ENCODE measurements at places on chromosomes 7 and 10. TPM values are rescaled to one million over a fixed set of nuclear protein-coding genes. Genes with fewer than 3 reads are reported as not detected.
A peak's percentile ranks its signal among the peaks of the same experiment; 100 is the strongest.

GRCh38 chr7:46739518-46740234 is 818.6 kb upstream of the IGFBP3 start:
- no peak for DNase-seq
- no peaks in the 10 kb centered on the region for H3K4me1 ChIP-seq
- H3K36me3 ChIP-seq, result no peaks in the 10 kb centered on the region
- H3K27ac ChIP-seq, result no peak overlapping the region
- no peaks in the 10 kb centered on the region for H3K27me3 ChIP-seq
- no peak overlapping the region for H3K4me3 ChIP-seq

DNA sequence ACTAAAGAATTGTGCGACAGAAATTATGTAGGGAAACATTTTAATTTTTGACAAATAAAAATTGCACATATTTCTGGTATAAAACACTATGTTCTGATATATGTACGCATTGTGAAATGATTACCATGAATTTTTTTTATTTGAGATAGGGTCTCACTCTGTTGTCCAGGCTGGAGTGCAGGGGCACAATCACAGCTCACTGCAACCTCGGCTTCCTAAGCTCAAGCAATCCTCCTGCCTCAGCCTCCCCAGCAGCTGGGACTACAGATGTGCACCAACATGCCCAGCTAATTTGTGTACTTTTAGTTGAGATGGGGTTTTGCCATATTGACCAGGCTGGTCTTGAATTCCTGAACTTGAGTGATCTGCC is 149.2 kb downstream of the FRMD4A start:
- DNase-seq, result no peak
- H3K36me3 ChIP-seq, result no peaks in the 10 kb centered on the region
- no peaks in the 10 kb centered on the region for H3K4me1 ChIP-seq
- no peaks in the 10 kb centered on the region for H3K27me3 ChIP-seq
- H3K4me3 ChIP-seq, result no peak overlapping the region
- H3K27ac ChIP-seq, result no peak overlapping the region

DNA sequence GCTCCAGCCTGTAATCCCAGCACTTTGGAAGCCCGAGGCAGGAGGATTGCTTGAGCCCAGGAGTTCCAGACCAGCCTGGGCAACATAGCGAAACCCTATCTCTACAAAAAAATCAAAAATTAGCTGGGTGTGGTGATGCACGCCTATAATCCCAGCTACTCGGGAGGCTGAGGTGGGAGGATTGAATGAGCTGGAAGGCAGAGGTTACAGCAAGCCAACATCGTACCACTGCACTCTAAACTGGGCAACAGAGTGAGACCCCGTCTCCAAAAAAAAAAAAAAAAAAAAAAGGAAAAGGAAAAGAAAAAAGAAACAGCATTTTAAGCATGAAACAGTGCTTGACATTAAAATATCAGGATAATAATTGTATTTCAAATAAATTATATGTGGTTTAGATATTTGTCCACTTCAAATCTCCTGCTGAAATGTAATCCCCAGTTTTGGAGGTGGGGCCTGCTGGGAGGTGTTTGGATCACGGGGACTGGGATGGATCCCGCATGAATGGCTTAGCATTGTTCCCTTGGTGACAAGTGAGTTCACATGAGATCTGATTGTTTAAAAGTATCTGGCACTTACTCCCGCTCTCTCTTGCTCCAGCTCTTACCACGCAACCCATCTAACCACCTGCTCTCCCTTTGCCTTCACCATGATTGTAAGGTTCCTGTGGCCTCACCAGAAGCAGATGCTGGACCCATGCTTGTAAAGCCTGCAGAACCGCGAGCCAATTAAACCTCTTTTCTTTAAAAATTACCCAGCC is 103.4 kb downstream of the SRPK2 start:
- H3K4me1 ChIP-seq, result no peaks in the 10 kb centered on the region
- H3K36me3 ChIP-seq, result no peaks in the 10 kb centered on the region
- no peak overlapping the region for H3K4me3 ChIP-seq
- H3K27ac ChIP-seq, result no peak overlapping the region
- H3K27me3 ChIP-seq, result no peaks in the 10 kb centered on the region
- no peak for DNase-seq

- H3K27me3 ChIP-seq, result no peaks in the 10 kb centered on the region
- DNase-seq, result peak; percentile 76
- no peaks in the 10 kb centered on the region for H3K36me3 ChIP-seq
- H3K27ac ChIP-seq, result no peak overlapping the region
- no peaks in the 10 kb centered on the region for H3K4me1 ChIP-seq
Measured at GRCh38 chr10:103244666-103245271, 918 bp upstream of the RPEL1 start.

GRCh38 chr7:28554802-28555471 is 142.6 kb downstream of the CREB5 start:
- H3K36me3 ChIP-seq, result no peaks in the 10 kb centered on the region
- no peak overlapping the region for H3K27ac ChIP-seq

DNA sequence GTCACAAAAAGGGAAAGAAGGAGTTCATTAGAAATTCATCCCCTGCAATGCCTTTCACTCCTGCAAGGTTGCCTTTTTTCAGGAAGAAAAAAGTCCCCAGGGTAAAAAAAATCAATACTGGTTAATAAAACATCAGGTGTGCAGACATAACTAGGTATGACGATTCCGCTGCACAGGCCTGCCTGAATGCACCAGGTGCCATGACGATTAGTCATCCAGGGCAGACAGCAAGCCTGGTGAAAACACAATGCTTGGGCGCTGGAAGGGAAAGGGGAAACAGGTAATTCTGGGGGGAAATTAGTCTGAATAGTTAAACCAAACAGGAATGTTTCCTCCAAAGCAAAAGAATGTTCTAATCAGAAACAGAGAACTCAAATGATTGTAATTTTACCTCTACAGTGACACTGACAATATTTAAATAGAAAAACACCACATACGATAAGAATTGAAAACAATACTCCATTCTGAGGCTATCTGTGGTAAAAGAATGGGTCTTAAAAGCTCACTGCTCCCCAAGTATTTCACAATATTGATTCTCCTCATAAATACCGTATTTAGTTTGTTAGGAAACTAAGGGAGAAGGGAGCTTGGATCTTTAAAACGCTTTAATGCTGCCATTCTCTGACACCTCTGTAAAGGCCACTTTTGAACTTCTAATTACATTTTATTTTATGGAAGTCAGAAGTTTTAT is 45.2 kb downstream of the VPS41 start:
- H3K27ac ChIP-seq, result no peak overlapping the region
- H3K36me3 ChIP-seq, result peaks cover 4% of the 10 kb centered on the region
- no peaks in the 10 kb centered on the region for H3K4me1 ChIP-seq
- no peaks in the 10 kb centered on the region for H3K27me3 ChIP-seq
- DNase-seq, result no peak
- H3K4me3 ChIP-seq, result no peak overlapping the region

DNA sequence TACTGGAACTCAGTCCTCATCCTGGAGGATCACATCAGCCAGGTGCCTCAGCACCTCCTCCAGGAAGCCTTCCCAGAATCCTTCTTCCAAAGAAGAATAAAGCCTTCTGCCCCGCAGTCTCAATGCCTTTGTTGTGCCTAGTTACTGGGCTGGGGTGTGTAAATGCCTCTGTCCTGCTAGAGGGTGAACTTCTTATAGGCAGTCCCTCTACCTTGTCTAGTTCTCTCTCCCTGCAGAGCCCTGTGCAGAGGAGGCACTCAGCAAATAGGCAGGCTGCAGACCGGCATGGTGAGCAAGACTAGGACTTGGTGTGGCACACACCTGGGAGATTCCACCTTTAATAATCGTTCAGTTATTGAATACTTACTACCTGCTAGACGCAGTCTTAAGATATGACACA is 104.7 kb upstream of the PCBD1 start:
- no peaks in the 10 kb centered on the region for H3K4me1 ChIP-seq
- no peaks in the 10 kb centered on the region for H3K36me3 ChIP-seq
- no peak overlapping the region for H3K27ac ChIP-seq

GRCh38 chr7:135672560-135673359 is 10.4 kb downstream of the STMP1 start:
- peaks cover 4% of the 10 kb centered on the region for H3K36me3 ChIP-seq
- no peak overlapping the region for H3K4me3 ChIP-seq
- no peak for DNase-seq
- peak overlapping the region; percentile 22 for H3K27ac ChIP-seq
- no peaks in the 10 kb centered on the region for H3K4me1 ChIP-seq

MMRN2 gene
- total RNA-seq, result 23.0 TPM

SEPHS1 gene
- 43.6 TPM for total RNA-seq

GBX1 gene
- not detected for total RNA-seq

TMEM213 gene
- 0.88 TPM for total RNA-seq

ITGB8 gene
- 154 TPM for total RNA-seq

Measured in breast epithelium (tissue), 4 donors.